Lower lobe of right lung (tissue), 2 donors: ENCODE measurements at places on chromosomes 1 and 21. TPM values are rescaled to one million over a fixed set of nuclear protein-coding genes. Genes with fewer than 3 reads are reported as not detected.

- DNase-seq, result no peak
These were observed 95.2 kb upstream of the MPC2 start for GRCh38 chr1:168032029-168032428.

DNA sequence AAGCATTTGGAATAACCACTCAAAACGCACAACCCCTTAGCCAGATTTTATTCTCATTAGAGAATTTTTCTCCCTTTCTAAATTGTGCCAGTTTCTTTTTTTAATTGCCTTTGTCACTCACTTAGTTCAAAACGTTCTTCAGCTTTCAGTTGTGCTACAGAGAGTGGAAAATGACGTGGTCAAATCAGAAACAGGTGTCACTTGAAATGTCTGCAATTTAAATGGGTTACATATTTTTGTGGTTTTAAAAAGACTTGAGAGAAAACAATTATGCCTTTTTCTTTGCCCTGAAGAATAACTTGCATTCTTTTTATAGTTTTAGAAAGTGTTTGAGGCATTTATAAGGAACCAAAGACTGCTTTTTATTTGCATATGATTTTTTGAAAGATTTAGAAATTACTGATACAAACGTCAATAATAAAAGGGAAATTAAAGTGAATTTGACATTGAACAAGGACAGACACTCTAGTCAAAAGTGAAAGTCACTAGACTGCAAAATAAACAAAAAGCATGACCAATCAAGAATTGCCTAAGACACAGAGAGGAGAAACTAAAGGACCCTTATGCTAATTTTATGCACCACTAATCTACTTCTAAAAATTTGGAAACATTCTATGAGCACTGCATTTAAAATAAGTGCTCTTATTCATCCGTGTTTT lies 191.0 kb downstream of the TPR start:
- no peak for DNase-seq

- DNase-seq, result no peak
These were observed 140.0 kb downstream of the SMYD3 start for GRCh38 chr1:246367041-246367440.

ACBD6 gene
- 37.4 TPM for total RNA-seq

DNA sequence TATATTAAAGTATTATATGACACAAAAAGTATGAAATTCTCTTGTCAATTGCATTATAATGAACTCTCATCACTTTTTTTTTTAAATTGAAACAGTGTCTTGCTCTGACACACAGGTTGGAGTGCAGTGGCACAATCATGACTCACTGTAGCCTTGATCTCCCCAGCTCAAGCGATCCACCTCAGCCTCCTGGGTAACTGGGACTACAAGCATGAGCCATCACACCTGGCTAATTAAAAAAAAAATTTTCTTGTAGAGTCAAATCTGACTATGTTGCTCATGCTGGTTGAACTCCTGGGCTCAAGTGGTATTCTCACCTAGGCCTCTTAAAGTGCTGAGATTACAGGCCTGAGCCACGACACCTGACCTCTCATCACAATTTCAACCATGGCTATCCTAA lies 259.3 kb downstream of the S1PR1 start:
- no peak for DNase-seq

IL10 gene
- 1.4 TPM for total RNA-seq

ST6GALNAC5 gene
- total RNA-seq, result 16.3 TPM

CD58 gene
- 39.5 TPM for total RNA-seq
